ENCODE measurements at places on chromosomes 12 and 14.

DNA sequence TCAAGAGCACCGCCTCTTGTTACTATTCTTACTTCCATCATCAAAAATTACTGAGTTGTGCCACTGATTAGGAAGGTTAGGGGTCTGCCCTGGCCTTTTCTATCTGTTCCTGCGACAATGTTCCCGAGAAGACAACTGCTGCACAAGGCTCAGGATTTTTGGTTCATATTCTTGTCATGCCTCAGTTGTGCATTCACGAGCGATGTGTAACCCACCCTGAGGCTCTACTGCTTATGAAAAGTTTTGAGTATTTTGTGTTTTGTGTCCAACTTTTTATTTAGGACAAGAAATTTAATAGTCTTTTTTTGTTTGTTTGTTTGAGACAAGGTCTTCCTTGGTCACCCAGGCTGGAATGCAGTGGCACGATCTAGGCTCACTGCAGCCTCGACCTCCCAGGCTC, 23.1 kb upstream of the LGALS3 start:
- no peak for DNase-seq

DNA sequence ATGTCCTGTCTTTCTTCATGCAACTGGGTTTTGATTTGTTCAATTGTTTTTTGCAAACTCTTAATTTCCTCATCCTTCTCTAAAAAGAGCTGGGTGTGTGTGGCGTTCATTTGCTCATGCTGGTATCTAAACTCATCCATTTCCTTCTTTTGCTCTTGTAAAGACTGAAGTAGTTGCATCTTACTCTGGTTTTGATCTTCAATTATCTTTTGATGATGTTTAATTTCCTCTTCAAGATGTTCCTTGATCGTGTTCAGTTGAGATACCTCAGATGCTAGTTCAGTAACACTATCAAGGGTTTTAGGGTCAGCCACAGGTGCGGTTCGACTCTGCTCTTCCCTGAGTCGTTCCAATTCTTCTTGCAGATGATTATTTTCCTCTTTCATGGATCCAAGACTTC, 34.8 kb downstream of the TRIP11 start:
- no peak for DNase-seq

DNA sequence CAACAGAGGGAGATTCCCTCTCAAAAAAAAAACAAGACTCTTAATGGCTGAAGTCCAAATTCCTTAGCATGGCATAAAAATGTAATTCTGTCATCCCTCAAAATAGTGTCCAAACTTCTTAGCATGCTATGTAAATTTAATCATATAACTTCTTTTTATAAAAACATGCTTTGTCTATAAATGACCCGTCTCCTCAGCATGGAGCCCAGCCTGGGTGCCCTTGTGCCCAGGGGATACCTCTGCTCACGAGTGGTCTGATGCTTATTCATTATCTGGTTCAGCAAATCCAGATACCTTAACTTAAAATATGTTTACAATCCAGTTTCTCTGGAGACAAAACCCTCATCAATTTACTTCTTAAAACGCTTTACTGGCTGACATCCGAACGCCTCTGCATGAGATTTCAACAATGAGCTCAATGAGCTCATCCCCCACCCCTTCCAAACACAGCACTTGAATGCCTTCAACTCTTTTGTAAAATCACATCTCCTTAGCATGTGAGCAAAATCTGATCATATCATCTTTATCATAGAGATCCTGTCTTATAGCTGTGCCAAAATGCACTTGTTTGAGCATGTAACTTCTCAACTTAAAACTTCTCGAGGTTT, 15.7 kb downstream of the RTL1 start:
- DNase-seq: no peak

DNA sequence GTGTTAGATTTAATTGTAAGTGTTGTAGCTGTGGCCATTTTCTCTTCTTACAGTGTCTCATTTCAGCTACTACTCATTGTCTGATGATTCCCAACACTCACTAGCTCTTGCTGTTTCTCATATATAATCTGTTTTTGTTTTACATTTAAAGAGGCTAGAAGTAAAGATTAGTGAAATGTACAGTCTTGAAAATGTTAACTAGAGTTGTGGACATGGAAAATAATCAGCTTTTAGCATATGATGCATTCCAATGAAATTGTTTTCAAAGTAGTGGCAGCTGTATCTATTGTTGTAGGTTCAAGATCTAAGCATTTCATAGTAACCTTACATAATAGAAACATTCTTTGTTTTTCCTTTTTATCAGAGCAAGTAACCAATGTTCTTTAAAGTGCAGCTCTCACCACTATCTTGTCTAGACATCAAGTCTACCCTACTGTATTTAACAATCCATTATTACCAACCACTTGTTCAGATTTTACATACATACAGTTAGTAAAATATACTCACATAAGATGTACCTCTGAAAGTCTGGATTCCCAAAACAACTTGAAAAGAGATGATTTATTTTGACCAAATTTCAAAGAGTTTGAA, 76.9 kb downstream of the PPHLN1 start:
- no peak for DNase-seq

- no peak for DNase-seq
Measured at GRCh38 chr14:69990323-69990722, 111.1 kb downstream of the SMOC1 start.

DNA sequence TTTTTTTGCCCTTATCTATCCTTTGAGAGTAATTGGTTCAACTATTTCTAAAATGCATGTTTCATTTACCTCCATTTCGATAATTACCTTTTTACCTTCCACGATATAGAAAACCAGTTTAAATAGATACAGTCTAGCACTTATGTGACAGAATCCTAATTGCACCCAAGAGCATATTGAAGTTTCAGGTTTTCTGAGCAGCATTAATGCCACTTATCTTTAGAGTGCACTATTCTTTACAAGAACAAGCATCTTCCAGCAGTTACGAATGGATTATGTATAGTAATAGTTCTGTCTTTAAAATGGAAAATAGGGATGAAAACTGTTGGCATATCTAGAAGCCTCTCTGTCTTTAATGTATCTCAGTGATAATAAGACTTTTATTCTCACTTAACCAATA, 82.2 kb upstream of the ATXN7L3B start:
- no peak for DNase-seq

DNA sequence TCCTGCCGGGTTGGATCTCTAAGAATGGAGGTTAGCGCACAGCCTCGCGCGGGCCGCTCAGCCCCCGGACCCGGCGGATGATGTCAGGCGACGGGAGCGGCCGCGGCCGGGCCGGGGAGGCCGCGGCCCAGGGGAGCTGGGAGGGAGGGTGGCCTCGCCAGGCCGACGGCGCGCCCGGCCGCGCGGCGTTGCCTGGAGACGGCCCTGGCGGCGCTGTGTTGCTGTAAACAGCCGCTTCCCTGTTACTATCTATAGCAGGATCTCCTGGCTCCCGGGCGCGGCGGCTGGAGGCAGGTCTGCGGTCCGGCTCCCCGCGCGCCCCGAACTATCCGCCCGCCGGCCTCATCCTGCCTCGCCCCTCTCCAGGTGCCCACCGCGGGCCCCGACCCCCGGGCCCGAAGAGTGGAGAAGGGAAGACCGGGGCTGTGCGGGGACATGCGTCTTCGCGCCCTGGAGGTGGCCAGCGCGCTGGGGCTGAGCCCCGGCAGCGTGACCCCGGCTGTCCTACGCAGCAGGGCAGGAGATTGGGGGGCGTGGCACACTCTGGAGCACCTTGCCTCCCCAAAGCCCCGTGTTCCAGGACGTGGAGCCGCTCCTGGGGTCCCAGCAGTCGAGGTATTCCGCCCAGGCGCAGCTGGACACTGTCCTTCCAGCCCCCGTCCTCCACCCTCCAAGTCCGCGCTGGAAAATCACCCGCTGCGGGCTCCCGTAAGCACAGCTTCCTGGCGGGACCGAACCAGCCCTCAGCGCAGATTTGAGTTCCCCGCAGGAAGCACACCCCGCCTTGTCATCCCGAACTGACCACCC, 1.4 kb upstream of the FOS start:
- DNase-seq: no peak

GRCh38 chr12:12563290-12563928, 746 bp upstream of the DUSP16 start:
- no peak for DNase-seq

GRCh38 chr12:19529951-19530636, 90.8 kb downstream of the AEBP2 start:
- no peak for DNase-seq

DNA sequence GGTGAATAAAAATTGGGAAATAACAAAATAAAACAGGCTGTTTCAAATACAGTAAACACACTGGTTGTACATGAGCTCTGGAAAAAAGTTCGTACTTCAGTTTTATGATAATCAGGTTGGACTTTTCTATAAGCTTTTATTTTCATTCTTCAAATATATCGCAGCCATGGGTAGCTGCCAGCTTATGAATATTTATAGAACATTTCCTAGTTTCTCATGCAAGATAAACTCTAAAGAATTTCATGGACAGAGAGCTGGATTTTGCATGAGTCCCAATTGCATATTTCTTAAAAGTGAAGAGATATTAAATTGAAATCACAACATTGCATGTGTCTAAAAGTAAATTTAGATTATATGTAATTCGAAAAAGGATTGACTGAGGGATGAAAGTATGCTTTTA, 827.6 kb downstream of the SLC6A15 start:
- DNase-seq: no peak

DNA sequence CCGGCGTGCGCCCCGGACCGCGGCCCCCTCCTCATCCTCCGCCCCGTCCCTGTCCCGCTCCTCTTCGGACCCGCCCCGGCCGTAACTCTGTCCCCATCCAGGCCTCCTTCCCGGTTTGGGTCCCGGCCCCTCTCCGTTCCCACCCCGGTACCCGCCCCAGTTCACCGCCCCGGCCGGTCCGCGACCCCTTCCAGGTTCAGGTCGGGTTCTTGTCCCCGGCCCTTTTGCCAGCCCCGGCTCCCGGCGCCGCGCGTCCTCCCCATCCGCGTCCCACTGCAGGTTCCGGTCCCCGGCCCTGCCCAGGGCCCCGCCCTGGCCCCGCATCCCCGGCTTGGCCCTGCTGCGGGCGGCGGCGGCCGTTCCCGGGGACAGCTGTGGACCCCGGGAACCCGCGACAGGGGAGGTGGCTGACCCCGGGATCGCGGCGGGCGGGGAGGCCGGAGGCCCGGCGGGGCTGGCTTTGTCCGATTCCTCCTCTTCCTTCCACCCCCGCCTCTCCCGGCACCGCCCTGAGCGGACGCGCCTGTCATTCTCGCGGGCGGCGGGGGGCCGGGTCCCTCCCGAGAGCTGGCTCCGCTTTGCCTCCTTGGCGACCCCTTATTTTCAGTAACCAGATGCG, 601 bp downstream of the KLC1 start:
- DNase-seq: no peak

DNA sequence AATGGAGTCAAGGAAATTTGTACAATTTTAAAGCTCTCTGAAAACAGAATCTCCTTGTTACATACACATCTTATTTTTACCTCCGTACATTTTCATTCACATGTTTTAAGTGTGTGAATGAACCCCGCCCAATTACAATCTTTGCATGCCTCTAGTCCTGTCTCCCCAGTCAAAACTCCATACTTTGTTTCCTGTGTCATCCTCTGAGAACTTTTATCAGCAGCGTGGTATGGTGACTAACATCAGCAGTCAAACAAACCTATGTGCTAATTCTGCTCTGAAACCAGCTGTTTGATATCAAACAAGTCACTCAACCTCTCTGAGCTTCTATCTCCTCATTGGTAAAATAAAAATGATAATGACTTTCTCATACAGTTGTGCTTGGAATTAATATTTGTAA, 15.8 kb upstream of the ERGIC2 start:
- no peak for DNase-seq

GRCh38 chr14:74974364-74975058, 19.1 kb upstream of the PGF start:
- DNase-seq: no peak

- DNase-seq: no peak
Measured at GRCh38 chr14:89613260-89614008, 196.4 kb upstream of the FOXN3 start.

DNA sequence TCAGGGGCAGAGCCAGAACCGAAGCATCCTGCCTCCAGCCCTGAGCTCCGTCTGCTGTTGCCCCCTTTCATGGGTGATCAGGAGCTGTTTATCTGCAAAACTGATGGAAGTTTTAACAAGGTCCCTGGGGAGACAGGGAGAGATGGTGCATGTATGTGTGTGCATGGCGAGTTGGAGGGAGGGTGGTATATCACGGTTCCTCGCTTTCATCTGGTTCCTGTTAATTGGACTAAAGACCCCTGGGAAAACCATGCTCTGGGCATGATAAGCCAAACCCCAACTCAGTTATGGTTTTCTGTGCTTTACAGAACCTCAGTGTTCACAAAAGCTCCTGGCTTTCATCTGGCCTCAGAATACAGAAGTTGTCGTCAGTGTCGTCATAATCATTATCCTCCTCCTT, 133.6 kb downstream of the KSR2 start:
- DNase-seq: no peak

- no peak for DNase-seq
Measured at GRCh38 chr12:31001581-31002360, 71.9 kb upstream of the DDX11 start.

- no peak for DNase-seq
Measured at GRCh38 chr12:83700838-83701237, 1014.1 kb downstream of the TMTC2 start.

DNA sequence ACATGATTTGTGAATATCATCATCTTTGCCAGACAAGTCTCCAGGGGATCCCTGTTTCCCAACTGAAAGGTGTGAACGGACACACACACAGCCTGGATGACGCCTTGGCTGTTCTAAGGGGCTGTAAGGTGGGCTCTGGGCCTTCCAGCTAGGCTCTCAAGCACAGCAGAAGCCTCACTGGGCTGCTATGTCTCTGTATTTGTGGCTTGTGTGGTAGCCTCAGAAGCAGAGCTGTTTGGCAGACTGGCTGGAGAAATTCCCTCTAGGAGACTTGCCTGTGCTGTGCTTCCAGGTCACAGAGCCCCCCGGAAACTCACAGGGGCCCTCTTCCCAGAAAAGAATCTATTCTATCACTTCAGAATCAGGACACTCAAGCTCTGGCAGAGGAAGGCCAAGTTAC, 21.4 kb downstream of the OTUB2 start:
- no peak for DNase-seq

DNA sequence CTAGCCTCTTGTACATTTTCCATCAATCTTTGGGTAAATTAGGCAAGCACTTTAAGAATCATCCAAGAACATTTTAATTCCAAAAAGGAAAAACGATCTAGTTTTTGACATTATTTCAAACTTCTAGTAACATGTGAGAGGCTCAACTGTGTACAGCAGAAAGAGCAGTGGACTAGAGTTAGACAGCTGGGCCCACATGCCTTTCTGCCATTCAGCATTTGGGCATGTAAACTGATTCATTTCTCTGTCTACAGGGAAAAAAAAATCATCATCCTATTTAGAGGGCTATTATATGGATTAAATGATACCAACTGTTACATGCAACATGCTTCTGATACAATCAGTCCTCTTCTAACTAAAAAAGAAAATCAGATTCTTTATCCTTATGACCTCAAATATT, 17.7 kb downstream of the ATP2B1 start:
- no peak for DNase-seq

- DNase-seq: no peak
Measured at GRCh38 chr12:88960213-88960878, 380.1 kb upstream of the KITLG start.

- DNase-seq: no peak
Measured at GRCh38 chr14:24065408-24065807, 6.0 kb upstream of the CPNE6 start.

- DNase-seq: no peak
Measured at GRCh38 chr12:19465711-19466110, 26.4 kb downstream of the AEBP2 start.

Data from stimulated activated CD4-positive, alpha-beta T cell treated with anti-CD3 and anti-CD28 coated beads, TNF-alpha, amount 100 ng/mL, for 1 hour (primary cell).